ENCODE measurements at places on chromosomes 3 and 15.

DNA sequence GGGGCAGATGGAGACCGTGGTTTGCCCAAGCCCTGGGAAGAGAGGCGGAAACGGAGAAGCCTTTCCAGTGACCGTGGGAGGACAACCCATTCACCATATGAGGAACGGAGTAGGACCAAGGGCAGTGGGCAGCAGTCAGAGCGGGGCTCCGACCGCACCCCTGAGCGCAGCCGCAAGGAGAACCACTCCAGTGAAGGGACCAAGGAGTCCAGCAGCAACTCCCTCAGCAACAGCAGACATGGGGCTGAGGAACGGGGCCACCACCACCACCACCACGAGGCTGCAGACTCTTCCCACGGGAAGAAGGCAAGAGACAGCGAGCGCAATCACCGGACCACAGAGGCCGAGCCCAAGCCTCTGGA lies 2.0 kb downstream of the RBM15B start:
- no peak for DNase-seq

DNA sequence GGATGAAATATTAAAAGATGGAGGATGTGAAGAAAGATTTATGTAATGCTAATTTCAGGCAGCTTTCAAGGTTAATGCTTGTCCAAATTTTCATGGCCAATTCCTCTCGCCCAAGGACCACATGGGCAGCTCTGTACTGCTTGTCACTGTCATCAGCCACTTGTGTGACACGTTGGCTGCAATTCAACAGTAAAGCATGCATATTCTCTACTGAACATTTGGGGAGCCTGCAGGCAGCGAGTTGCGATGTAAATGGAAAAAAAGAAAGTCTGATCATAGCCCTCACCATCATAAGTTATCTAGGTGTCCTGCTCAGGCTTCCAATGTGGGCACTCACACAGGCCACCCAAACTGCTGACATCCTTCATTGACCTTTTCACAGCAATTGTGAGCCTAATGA lies 1026.8 kb upstream of the NR2F2 start:
- DNase-seq = no peak

- DNase-seq = no peak
These were observed 104.7 kb upstream of the CMC1 start for GRCh38 chr3:28136607-28137216.

DNA sequence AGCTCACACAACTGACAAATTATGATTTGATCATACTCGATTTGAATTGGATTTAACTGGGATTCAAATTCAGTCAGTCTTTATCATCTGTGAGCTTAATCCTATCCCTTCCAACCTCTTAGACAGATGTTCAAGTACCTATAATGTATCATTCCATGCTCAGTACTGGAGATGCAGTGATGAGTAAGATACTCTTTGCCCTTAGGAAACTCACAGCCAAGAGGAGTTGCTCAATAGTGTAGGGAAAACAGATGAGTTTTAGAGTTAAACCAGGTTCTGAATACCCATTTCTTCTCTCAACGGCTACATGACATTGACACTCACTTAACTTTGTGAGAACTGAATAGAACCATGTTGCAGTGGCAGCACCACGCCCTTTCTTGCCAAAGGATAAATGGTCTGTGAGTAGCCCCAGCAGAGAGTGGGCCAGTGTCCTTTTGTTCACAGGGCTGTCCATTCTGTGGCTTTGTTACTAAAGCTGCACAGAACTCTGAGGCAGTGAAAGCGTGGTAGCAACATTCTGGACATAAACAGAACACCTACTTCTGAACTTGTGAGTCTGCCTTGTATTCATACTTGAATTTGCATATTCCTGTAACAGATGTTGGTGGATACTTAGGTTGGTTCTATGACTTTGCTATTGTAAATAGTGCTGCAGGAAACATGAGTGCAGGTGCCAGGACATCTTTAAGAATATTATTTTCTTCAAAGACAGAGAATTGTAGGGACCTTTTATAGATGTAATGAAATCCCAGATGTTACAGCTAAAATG lies 91.6 kb downstream of the RASA2 start:
- DNase-seq = no peak

GRCh38 chr15:69991551-69991980 lies 106.2 kb downstream of the TLE3 start:
- DNase-seq = no peak

DNA sequence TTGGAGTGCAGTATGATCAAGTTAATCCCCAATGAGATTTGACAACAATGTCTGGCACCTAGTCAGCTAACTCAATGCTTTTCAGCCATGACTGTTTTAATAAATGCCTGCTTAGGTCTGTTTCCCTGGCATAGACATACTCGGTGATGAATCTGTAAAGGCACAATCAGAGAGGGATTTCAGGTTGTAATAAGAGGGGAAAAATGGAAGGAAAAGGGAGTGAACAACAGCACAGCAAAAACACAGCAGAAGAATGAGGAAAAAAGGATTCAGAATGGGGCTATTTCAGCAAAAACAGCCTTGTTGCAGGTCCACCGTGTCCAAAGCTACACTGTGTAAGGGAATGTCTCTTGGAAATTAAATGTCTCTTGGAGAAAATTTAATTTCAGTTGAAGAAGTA lies 19.3 kb upstream of the CHD2 start:
- no peak for DNase-seq

GRCh38 chr15:60883691-60884640 lies 345.1 kb downstream of the RORA start:
- no peak for DNase-seq

DNA sequence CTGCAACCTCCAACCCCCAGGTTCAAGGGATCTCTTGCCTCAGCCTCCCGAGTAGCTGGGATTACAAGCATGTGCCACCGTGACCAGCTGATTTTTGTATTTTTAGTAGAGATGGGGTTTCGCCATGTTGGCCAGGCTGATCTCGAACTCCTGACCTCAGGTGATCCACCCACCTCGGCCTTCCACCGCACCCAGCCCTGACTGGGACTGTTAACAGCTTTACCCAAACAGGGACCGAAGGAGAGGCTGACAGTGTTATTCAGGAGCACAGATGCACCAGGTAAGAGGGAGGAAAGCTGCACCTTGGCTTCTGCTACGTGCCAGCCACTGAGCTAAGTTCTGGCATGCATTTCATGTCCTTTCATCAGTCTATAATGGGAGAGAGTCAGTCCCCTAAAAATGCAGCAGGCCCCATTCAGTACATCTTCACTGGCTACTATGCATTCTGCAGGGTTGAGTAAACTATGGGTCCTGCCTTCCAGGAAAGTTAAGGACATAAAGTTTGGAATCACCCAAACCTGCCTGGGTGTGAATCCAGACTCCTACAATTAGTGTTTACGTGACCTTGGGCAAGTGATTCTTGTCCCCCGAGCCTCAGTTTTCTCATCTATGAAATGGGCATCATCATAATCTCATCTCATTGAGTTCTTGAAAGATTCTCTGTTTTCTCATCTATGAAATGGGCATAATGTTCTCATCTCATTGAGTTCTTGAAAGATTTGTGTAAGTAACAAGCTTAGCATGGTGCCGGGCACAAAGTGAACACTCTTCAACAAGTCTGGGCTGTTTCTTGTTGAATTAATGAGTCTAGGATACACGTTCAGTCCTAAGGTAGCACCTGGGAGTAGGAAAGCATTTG lies 82.2 kb downstream of the CPN2 start:
- DNase-seq = no peak

DNA sequence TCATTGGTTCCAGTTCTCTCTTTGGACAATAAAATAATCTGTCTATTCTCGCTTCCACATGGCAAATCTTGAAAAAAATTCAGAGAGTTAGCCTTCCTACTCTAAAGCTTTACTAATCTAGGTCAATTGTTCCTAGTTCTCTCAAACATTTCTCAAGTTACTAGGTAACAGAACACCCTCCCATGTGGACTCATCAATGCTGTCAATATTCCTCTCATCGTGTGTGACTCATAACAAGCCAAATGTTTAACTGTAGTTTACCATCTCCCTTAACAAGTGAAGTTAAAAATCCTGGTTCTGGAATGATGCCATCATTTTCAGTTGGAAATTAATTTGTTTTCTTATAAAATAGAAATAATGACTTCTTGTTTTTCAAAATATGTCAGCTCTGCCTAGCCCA lies 438.6 kb downstream of the ROBO1 start:
- DNase-seq = no peak

- DNase-seq = no peak
These were observed 11.5 kb upstream of the ANKRD28 start for GRCh38 chr3:15809313-15809712.

- no peak for DNase-seq
These were observed 20.2 kb downstream of the CGGBP1 start for GRCh38 chr3:88038566-88038965.

- DNase-seq = no peak
These were observed 34.6 kb downstream of the POLR2M start for GRCh38 chr15:57741089-57741488.

DNA sequence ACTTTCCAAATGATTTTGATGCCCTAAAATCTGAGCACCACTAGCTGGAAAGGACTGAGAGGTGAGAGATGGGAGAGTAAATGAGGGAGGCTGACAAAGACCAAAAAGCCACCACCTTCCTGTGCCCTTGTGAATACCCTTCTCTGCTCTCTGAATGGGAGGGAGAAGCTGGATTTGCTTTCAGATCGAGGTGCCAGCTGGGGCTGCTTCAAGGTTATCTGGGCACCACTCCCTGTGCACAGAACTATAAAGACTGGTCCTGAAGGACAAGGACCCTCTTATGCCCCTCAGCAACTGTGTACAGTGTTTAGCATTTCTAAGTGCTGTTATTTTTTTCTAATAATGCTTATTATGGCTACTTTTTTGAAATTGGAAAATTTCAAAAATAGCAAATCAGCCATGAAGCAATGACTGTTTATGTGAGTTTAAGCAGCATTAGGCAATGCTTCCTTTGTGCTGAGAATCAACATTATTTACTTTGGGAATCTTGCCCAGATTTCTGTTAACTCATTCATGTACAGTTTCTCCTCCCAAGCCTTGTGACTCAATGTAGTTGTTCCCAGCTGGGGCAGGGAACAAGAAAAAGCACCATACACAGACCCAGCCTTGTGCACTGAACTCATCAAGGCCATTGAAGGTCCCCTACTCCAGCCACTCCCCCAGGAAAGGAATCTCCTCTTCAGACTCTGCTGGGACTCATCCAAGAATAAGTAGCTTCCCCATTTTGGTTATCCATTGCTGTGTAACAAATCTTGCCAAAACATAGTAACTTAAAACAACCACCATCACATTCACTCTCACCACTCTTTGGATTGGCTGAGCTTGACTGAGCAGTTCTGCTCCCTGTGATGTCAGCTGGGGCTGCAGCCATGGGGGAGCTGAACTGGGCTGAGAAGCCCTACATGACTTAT lies 37.3 kb upstream of the CDV3 start:
- DNase-seq = no peak
